ENCODE measurements at places on chromosomes 6 and 20.
A peak's percentile ranks its signal among the peaks of the same experiment; 100 is the strongest.

DNA sequence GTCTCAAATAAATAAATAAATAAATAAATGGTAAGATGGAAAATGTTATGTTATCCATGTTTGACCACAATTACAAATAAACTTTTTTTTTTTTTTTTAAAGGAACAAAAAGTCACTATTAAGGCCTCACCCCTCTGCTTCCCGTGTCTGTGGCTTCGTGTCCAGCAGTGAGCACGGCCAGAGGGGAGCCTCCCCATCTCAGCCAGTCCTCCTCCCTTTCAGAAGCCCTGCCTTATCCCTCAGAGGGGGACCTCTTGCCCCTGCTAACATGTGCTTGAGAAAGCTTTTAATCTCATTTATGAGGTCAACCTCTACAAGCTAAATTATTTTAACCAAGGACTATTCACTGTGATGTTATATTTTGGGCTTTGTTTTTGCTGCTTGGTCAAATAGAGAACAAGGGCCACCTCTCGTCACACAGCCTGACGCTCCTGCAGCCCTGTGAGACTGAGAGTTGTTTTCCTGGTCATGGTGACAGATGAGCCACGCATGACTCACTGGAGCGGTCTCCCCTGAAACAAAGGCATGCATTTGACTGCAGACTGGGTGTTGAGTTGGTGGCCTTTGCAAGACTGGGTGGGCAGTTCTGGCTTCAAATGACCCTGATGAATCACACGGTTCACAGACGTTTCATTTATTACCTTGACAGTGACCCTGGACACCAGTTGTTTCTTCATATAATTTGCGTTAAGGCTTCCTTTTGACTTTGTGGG lies 131.8 kb downstream of the TIAM2 start:
- DNase-seq = peak; percentile 26

GRCh38 chr6:33622456-33623431 lies 1.6 kb downstream of the ITPR3 start:
- DNase-seq = no peak

- DNase-seq = peak; percentile 87
Measured at GRCh38 chr6:134173936-134174671, 121.7 kb upstream of the SLC2A12 start.

DNA sequence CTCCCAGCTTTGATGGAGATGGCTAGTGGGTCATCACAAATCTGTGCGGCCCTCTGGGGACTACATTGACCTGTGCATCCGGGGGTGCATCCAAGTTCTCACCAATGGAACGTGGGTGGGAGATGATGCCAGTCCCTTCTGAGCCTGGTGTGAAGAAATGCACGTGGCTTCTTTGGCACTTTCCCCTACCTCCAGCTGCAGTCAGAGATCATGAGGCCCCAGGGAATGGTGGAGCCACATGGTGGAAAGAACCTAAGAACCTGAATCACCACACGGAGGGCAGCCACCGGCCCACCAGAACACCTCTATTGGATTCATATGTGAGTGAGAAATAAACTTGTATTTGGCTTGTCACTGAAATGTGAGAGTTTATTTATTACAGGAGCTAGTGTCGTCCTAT lies 9.9 kb upstream of the CDKN1A start:
- no peak for DNase-seq

GRCh38 chr20:10647471-10647870 lies 26.3 kb downstream of the JAG1 start:
- DNase-seq = no peak

DNA sequence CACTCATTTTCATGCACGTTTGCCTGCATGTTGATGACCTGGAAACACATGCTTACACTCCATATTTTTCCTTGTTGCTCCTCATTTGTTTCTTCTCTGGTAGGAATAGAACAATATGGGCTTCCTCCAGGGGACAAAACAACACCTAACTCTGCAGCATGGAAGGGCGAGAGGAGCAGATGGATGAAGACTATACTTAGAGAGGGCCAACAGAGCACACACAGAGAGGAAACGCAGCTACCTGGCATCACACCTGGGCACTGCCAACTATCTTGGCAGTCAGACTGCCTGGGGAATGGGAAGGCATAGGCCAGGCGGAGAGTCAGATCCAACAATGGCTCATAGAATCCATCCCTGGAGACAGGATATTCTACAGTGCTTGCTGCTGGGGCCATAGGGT lies 290.9 kb downstream of the CD83 start:
- DNase-seq = no peak

- DNase-seq = no peak
Measured at GRCh38 chr20:51727872-51728271, 40.3 kb downstream of the ATP9A start.

DNA sequence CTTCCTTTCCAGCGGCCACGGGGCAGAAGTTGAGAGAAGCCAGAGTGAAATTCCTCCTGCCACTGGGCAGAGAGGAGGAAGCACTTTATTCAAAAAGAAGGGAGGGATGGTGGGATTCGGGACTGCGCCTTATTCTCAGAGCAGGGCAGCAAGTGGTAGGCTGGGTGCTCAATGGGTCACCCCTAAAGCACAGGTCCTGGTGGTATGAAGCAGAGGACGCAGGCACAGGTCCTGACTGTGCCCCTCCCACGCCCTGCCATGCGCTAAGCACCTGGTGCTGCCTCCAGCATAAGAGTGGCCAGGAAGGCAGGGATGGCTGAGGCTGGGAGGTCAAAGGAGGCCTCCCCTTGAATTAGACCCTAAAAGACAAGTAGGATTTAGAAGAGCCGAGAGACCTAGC lies 4.9 kb upstream of the GRM4 start:
- DNase-seq = no peak

- DNase-seq = no peak
Measured at GRCh38 chr6:90938122-90938521, 351.2 kb upstream of the MAP3K7 start.

- DNase-seq = no peak
Measured at GRCh38 chr20:33784225-33784624, 26.9 kb upstream of the CHMP4B start.

- DNase-seq = no peak
Measured at GRCh38 chr20:32040142-32040953, 11.7 kb upstream of the HCK start.

GRCh38 chr6:4606821-4607704 lies 169.1 kb upstream of the CDYL start:
- no peak for DNase-seq

GRCh38 chr6:32234934-32235333 lies 11.1 kb upstream of the NOTCH4 start:
- DNase-seq = no peak

GRCh38 chr6:54784011-54784410 lies 62.6 kb upstream of the FAM83B start:
- no peak for DNase-seq

GRCh38 chr6:15881150-15881549 lies 218.3 kb upstream of the DTNBP1 start:
- DNase-seq = no peak

- DNase-seq = no peak
Measured at GRCh38 chr6:113352029-113352801, 504.9 kb upstream of the MARCKS start.

DNA sequence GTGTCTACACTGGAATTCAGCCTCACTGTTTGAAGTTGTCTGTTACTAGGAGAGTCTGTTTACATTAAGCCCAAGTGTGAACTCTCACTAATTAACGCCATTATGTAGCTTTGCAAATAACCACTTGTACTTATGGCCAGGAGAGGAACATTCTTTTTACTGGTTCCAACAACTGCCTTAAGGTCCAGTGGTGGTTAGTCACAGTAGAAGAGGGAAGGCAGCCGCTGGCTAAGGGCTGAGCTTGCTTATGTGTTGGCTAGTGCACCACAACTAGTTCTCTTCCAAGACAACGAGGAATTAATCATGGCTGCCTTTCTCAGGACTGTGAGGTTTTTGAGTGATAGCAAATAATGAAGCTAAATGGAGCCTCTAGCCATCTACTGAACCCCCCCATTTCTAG lies 14.9 kb upstream of the SLC22A23 start:
- DNase-seq = no peak

GRCh38 chr20:16203096-16203495 lies 370.2 kb downstream of the KIF16B start:
- DNase-seq = no peak

GRCh38 chr20:40463171-40463570 lies 225.9 kb downstream of the MAFB start:
- no peak for DNase-seq

- no peak for DNase-seq
Measured at GRCh38 chr20:51994751-51995417, 192.6 kb upstream of the SALL4 start.

GRCh38 chr6:138421608-138422007 lies 17.6 kb downstream of the HEBP2 start:
- no peak for DNase-seq

DNA sequence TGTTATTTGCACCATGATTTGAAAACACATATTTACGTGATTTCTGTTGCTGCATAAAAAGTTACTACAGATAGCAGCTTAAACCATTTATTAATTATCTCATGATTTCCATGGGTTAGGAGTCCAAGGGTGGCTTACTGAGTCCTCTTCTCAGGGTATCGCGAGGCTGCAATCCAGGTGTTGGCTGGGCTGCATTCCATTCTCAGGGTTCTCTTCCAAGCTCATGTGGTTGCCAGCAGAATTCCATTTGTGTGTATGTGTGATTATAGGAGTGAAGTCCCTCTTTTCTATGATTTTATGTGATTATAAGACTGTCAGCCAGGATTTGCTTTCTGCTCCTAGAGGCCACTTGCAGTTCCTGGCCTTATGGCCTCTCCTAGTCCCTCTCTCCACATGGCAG lies 135.1 kb downstream of the FAM83B start:
- no peak for DNase-seq

DNA sequence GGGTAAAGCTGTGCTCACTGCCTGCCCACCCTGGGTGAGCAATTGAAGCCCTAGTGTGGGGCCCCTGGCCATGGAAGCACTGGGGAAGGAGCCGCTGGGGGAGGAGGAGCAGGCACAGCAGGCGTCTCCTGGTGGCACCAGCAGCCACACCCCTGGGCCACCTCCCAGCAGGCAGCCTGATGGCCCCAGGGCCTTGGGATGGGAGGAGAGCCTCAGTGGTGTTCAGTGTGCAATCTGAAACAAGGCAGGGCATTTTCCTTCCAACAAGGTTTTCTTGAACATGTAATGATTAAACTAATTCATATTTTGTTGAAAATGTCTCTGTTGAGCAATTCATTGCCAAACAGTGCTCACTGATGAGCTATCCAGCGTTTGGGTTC lies 151.0 kb downstream of the ZDHHC14 start:
- DNase-seq = no peak

DNA sequence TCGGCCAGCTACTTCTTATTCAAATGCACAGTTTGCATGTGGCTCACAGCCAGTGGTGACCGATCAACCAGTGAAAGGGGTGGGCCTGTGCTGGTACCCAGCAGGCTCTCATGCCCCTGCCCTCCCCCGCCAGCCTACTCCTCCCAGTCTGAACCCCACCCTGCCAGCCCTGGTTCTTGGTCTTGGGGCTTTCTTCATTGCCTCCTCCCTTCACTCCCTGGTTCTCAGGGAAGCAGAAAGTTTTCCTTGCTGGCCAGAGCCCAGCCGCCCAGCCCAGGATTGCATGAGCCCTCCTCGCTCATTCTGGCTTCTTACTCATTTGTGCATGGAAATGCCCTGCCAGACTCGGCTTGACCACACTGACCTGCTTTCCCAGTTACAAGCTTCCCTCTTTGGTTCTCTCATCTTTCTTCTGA lies 40.8 kb downstream of the KCNK17 start:
- no peak for DNase-seq

DNA sequence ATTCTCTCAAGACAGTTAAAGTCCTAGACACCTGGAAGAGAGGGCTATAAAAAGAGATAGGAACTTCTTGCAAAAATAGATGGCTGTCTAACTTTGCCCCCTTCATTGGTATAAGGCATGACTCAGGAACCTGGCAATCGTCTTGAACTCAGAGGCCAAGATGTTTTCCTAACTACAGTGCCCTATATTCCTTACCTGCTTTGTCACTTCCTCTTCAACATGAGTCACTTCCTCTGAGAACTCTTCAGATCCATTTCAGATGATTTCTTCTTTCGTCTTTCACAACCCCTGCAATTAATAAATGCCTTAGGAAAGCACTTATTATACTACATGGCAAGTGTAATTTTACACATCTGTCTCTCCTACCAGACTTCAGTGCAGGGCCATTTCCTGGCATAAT lies 83.5 kb downstream of the HAO1 start:
- DNase-seq = no peak

GRCh38 chr20:44805979-44806620 lies 4.2 kb downstream of the RIMS4 start:
- no peak for DNase-seq

DNA sequence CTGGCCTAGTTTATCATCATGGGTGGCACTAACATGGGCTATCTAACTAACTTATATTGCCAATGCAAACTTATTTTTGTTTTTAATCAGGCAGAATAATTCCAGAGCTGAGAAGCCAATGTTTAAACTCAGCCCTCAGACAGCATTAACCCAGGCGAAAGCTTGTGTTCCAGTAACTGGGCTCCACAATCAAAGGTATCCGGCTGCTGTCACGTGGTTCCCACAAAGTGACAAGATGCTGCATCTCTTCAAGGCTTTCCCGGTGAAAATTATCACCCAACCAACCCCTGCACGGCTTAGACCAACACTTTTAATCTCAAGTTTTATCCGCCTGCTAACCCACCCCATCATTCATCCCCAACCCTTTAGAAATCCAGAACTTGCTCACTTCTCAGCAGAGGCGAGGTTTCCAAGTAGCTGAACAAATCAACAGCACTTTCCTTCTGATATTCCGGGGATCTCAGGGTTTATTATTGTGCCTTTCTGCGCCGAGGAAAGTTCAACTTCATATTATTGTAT lies 885 bp downstream of the MTCL3 start:
- DNase-seq = no peak

DNA sequence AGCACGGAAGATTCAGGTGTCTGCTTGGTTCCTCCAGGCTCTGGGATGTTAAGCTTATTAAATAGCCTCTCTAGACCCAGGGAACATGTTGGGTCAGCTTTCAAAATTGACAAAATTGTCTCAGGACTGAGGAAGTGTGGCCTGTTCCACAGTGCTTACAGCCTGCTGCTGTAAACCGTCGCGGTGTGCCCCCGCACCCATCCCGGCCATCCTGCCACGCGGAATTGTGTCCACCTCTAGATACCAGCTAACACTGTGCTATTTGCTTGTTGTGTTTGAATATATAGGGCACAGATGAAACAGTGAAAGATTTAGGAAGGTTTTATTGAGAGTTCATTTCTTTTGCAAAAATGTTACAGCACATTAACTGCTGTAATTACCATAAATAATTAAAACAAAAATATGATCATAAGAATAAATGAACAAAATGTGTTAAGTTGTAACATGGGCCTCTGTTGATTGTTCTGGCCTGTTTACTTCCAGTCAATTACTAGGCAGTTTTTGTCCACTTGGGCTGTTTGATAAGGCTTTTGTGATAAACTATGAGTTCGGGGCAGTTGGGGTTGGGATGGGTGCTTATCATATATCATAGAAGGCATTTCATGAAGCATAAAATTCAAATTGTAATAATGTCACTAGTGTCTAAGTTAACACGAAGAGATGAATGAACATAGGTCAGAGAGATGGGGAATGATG lies 77.4 kb downstream of the ARID1B start:
- DNase-seq = no peak

GRCh38 chr6:3117912-3118352 lies 579 bp upstream of the BPHL start:
- DNase-seq = no peak
